ENCODE measurements at places on chromosomes 2 and 18.
A peak's percentile ranks its signal among the peaks of the same experiment; 100 is the strongest.

DNA sequence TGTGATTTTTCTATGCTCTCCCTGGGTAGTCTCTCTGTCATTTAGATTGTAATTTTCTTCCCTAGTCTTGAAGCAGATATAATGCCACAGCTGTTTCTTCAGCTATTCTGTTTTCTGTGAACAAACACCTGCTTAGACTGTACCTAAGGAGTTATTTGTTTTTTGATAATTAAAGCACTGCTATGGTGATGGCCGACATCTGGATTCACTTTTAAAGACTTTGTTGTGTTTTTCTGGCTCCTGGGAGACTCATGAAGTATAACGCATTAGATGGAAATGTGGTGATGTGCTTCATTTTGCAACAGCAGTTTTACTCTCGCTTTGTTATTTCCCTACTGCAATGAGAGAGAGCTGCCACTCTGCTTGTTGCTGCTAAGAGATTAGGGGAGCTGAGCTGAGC, 15.7 kb upstream of the C2orf69 start:
- DNase-seq = no peak

- peak; percentile 28 for DNase-seq
These were observed 312.9 kb downstream of the PRKCE start for GRCh38 chr2:45964223-45964841.

DNA sequence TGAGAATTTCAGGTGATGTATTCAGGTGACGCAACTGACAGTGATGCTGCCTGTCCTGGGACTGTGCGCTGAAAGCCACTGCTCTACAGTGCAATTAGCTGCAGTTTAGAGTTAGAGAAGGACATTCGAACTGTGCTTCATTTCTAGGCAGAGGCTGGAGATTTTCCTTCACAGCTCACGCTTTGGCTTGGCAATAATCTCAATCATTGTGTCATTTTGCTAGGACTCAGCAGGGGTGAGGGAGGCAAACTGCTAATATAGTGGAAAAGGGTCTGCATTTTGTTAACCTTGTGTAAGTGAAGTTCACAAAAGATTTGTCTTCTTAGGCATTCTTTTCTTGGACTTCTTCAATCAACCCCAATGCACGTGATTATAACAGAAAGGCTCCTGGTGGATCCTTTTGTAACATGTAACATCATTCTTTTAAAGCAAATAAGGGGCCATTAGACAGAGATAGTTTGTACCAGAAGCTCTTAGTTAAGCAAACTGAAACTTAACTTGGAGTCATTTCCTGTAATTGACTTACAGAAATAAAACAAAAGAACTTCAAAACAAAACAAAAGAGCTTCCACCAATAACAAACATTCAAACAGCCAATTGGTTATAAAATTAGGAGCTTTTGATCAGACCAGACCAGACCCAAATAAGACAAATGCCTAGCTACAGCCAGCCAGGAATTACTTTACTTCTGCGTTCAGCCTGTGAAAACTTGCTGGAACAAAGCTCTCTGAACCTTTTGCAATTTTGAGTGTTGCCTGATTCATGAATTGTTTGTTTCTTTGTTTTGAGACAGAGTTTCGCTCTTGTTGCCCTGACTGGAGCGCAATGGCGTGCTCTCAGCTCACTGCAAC, 1376.3 kb upstream of the CELF4 start:
- DNase-seq = no peak

DNA sequence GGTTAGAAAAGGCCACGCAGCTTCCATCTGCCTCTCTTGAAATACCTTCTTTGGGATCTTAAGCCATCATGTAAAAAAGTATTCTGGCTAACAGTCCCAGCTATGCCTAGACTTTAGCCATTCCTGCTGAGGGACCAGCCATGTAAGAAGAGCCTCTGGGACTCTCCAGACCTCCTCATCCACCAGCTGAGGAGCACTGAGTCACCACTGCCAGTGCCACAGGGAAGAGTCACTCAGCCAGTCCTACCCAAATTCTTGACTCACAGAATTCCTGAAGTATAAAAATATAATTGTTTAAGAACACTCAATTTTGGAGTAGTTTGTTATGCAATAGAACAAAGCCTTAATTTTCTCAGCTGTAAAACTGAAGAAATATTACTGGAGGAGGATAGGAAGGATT, 436.7 kb downstream of the ZEB2 start:
- no peak for DNase-seq

DNA sequence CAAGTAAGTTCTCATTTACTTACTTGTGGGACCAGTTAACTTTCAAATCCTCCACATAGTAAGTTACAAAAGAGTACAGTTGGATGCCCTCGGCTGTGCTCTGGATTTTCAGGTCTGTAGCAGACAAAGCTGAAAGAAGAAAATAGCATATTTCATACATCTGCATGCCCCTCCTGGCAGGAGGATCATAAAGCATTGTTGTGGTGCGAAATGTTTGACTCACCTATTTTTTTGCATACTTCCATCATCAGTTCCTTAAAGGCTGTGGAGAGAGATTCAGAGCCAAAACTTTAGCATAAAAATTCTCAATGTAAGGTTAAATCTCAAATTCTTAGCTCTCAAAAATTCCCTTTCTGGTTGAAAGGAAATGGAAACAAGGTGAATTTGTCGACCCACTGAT, 70.8 kb upstream of the LPIN2 start:
- no peak for DNase-seq

DNA sequence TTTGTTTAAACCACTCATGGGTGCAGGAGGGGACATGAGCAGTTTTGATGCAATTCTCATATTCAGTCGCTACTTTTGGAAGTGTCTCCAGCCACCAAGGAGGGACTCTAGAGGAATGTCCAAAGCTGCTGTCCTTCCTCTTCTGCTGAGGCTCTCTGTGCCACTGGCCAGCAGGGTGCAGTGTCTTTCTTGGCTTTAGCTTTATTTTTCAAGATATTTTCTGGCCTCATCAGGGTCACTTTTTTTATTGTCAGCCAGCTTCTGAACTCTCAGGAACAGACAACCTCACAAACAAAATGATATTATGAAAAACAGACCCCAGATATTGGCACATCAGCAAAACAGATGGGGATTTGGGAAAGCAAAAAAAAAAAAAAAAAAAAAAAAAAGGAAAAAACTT, 289.3 kb upstream of the ZSWIM2 start:
- DNase-seq = no peak

DNA sequence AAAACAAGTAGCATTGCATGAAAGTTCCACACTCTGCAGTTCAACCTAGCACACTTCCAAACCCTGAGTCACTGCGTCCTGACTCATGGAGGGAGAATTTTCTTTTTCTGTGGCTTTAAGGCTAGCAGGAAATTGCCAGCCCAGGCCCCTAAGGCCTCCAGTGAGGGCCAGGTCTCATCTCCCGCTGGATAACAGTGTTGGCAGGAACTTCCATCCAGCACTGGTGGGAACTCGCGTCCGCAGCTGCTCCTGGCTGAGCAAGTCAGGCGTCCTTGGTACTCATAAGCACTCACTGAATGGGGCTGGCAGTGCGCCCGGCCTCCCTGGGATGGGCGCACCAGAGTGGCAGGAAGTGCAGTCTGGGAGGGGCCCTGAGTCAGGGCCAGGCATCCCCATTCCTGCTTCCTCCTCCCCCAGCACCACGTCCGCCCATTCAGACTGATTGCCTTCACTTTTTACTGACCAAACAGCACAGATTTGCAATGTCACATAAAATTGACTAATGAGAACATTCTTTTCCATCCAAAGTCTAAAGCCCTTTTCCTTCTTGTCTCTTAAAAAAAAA, 14.3 kb downstream of the MALL start:
- peak; percentile 46 for DNase-seq

GRCh38 chr2:110134025-110134424, 18.4 kb upstream of the MALL start:
- no peak for DNase-seq

DNA sequence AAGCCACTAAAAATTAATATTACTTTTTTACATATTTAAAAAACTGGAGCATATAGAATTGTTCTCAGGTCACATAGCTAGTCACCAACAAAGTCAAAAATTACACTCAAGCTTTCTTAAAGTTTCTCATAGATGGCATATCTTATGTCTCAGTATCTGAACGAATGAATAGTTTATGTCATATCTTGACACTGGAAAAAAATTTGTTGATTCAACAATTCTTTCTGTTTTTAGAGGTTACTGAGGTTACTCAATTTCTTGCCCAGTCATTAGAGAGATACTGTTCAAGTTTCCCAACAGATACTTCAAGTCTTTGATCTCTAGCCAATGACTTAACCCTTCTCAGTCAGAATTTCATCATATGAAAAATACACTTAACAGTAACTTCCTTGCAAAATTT, 113.1 kb upstream of the XIRP2 start:
- DNase-seq = no peak

DNA sequence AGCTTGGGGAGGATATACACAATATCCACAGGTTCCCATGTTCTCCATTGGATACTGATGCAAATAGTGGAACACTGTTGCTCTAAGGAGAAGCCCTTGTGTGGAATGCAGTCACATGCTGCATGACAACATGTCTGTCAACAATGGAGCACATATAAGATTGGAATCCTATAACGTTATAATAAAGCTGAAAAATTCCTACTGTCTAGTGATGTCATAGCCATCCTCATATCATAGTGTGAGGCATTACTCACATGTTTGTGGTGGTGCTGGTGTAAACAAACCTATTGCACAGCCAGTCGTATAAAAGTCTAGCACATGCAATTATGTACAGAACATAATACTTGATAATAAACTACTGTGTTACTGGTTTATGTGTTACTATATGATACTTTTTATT, 394.7 kb downstream of the FBXO15 start:
- no peak for DNase-seq

- no peak for DNase-seq
These were observed 3.7 kb downstream of the HDAC4 start for GRCh38 chr2:239396881-239397681.

GRCh38 chr18:26961839-26962238, 96.3 kb upstream of the AQP4 start:
- no peak for DNase-seq

DNA sequence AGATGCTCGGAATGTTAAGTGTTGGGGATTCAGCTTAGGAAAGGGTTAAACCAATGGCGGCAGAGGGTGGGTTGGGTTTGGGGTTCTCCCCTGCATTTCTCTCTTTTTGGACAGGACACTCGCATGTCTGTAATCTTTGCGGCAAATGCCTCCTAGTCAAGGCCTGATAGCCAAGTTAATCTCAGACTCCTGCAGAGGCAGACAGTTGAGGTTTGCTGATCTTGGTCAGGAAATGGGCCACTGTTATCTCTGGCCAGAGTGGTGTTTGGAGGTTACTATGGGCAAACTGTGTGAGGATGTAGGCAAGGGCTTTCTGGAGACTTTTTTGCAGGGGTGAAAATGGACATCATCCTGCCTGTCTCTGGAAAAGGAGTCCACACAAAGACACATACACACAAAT, 188.8 kb downstream of the SETBP1 start:
- DNase-seq = no peak

DNA sequence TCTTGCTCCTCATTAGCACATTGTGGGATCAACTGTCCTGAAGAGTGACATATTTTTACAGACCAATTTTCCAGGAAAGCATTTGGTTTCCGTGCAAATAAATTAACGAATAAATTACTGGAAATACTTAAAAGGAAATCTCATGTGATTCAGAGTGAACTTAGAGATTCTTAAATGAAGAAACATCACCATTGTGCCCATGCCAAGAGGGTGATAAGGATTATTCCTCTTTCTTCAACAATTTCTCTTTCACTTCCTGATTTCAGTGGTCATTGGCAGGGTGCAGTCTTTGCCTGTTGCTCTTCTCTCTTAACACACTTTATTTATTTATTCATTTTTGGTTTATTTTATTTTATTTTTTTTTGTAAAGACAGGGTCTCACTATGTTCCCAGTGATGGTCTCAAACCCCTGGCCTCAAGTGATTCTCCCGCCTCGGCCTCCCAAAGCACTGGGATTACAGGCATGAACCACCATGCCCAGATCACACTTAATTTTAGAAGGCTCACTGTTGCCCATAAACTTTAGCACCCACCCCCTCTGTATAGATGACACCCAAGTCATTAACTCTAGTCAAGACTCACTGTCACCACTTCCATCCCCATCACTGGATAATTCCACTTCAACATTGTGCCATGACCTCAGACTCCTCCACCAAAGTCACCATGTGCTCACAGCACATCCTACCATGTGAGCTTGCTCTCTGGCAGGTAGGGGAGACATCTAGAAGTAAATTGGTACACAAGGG, 92.6 kb upstream of the CERS6 start:
- DNase-seq = no peak

Measured in putamen (tissue), 1 donor.